ENCODE measurements at places on chromosomes 13 and 19.

- DNase-seq, result no peak
Measured at GRCh38 chr19:46298479-46299003, 1.7 kb downstream of the HIF3A start.

- no peak for DNase-seq
Measured at GRCh38 chr13:111017755-111018459, 97.2 kb upstream of the ARHGEF7 start.

GRCh38 chr13:100014621-100015020 is 33.0 kb downstream of the ZIC2 start:
- DNase-seq, result no peak

DNA sequence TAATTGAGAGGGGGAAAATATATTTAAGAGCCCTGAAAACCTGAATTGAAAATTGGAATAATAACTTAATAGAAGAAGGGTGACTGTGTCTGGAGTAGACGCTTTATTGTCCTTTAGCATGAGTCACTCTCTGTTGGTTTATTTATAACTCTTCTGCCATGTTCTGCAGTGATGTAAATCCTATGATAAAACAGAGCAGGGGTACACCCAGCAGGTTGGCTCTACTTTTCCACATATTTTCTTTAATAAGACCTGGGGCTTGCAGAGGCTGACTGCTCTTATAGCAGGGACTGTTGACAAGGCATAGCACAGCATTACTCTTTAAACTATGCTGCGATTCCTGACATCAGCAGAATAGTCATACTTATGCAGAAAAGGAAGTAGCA is 389.9 kb upstream of the PCDH9 start:
- no peak for DNase-seq

GRCh38 chr19:47437500-47437899 is 18.2 kb upstream of the MEIS3 start:
- no peak for DNase-seq

DNA sequence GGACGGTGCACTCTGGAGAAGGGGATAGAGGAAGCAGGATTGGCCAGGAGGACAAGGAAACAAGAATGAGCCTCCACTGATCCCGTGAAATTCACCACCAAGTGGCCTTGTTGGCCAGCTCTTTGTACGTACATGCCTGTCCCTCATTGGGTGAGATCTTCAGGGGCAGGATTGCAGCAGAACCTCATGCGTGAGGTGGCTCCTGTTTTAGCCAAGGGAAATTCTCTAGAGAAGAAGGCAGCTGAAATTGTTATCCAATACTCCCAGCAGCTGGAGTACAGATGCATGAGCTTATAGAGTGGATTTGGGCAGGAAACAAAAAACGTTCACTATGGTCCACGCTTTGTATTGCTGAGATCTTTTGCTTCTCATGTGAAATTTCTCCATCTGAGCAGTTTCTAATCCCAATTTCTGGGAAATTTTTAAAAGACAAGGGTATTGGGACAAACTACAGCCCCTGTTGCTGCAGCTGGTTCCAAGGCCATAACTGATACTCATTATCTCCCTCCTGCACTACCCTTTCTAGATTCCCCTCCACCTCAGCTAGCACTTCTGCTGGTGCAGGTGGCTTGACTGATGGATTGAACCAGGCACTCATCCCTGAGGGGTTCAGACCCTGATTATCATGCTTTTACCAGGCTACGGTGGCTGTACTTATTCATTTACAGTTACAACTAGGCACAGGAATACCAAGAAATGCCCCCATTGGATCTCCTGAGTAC is 3.9 kb upstream of the RNF6 start:
- DNase-seq, result no peak

DNA sequence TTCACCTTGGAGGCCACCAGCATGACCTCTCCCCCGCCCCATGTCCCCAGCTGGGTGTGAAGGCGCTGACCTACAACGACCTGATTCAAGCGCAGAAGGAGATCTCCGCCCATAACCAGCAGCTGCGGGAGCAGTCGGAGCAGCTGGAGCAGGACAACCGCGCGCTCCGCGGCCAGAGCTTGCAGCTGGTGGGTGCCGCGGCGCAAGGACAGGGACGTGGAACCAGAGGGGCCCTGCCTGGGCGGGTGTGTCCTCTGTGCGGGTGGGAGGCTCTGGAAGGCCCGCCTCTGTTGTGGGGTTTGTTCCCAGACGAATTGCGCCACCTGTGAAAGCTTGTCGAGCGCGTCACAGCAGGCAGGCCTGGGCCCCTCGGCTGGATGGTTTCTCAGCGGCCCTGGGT is 22.3 kb downstream of the PLEKHJ1 start:
- no peak for DNase-seq

All from stimulated activated CD8-positive, alpha-beta memory T cell treated with anti-CD3 and anti-CD28 coated beads, Interleukin-7, amount 100 ng/mL, for 48 hours (primary cell).